ENCODE measurements at places on chromosomes 16 and 17.

- DNase-seq, result no peak
Observed at GRCh38 chr16:78629173-78629572, 529.7 kb downstream of the WWOX start.

- no peak for DNase-seq
Observed at GRCh38 chr17:12680407-12680897, 14.8 kb downstream of the MYOCD start.

- DNase-seq, result no peak
Observed at GRCh38 chr16:49014277-49015224, 267.1 kb downstream of the CBLN1 start.

- no peak for DNase-seq
Observed at GRCh38 chr16:30603945-30604315, 6.3 kb downstream of the ZNF689 start.

DNA sequence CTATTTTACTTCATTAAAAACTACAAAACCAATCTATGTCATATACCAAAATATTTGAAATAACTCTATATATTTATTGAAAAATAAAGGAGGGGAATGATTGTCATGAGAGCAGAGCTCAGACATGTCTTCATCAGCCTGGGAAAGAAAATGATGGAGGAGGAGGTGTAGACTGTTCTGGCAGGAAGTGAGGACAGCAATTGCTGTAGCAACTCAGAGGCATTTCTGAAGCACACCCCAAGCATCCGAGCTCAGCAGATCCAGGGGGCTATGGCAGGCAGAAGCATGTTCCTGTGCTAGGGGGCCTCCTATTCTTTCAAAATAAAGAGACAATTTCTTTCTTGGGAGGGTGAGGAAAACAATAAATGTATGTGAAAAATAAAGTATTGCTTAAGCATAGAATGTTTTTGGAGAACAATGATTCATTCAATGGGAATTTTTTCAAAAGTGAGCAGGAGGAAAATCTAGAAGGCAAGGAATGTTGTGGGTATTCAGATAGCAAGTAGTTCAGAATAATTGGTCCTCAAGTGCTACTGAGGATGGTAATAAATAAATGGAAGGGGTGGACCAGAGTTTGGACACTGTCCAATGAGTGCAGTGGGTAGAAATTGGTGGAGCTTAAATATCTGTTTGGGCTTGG, 383.4 kb downstream of the CDH11 start:
- no peak for DNase-seq

- no peak for DNase-seq
Observed at GRCh38 chr17:55121268-55121667, 143.5 kb upstream of the HLF start.
